Psoas muscle (tissue), 8 donors: ENCODE measurements at places on chromosomes 4 and X. TPM values are rescaled to one million over a fixed set of nuclear protein-coding genes. Genes with fewer than 3 reads are reported as not detected.
A peak's percentile ranks its signal among the peaks of the same experiment; 100 is the strongest.

DNA sequence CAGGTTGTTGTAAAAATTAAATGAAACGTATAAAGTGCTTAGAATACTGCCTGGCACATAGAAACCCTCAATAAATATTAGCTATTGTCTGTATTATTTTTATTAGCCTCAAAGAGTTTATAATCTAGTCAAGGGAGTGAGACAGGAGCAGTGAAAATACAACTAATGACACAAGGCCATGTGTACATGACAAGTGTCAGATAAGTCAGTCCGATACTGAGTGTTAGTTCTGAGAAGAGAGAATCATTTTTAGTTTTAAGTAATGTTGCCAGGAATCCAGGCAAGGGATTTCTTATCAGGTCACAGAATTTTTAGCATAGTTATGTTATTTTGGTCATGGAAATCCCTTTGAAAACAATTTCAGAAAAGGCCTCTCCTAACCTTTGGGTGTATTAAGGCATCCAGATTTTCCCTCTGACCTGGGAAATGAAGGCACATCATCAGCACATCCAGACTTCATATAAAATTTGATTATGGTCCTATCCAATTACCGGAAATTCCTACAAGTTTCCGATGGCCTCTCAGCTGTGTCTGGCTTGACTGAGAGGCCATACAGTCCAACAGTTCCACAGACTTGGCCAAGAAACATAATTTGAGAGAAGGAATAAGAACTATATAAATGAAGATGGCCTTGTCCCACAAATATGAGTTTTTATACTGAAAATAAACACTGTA, 35.7 kb downstream of the PPARGC1A start:
- DNase-seq: no peak

DNA sequence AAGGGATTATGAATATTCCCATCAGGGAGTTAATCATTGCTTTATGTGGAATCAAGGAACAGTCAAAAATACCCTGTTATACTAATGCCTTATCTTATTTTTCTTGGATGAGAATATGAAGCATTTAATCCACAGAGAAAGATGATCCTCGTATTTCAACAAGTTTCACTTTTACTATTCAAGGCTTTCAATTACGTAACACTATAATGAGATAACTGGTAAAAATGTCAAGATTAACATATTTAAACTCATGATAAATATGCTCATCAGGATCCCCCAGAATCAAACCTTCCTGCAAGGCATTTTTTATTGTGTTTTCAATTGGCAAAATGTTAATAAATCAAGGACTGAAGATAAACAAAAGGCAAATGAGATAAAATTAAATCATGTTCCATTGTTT, 5.1 kb downstream of the ZXDA start:
- no peak for DNase-seq

DNA sequence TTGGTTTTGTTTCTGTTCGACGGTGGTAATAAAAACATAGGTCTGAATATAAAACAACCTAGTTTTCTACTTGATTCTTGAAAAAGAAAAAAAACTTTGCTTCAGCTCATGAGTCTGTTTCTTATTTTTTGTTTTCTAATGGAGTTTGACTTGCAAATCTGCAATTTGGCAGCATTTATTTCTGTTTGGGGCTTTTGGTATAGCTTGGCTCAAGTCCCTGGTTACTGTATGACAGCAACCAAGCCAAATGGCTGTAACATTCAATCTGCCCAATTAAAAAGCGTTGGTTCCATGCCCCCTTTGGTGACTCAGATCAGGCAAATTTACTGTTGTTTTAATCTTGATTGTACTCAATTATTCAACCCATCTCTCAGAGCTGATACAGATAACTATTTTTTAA, 263.4 kb downstream of the GRIA3 start:
- DNase-seq: no peak

DCAF4L1 gene
- 1.1 TPM for polyA plus RNA-seq

DNA sequence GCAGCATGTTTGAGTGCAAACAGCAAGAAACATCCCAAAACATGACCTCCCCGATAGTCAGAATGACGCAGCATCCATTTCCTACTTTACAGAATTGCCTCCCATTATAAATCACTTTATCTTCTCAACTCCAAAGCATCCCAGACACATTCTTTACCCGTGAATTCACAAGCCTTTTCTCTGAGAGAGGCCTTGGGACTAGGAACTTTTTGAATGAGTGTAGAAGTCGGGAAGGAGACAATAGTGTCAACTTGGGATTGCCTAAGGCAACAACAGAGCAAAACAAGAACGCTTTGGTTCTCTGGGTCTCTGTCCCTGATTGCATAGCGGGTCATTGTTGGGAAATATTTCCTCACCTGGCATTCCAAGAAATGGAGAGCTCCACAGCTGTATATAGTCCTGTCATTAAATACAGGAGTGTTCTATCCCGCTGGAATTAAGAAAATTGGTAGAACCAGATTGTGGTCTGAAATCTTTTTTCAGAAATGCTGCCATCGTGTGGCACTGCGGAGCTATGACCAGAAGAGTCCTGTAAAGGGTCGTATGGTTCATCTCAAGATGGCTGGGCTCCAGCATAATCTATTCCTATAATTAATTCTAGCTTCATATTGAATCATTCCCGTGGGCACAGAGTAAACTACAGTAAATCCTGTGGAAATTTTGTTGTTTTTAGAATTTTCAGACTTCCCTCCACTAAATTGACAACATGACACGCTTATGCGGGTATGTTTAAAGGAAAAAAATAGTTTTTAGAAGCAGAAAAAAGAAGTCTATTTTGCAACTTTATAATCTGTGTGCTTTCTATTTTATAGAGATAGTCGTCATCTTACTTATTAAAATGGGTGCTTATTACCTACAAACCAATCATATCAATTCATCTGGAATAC, 2.0 kb upstream of the SPP1 start:
- DNase-seq: peak; percentile 35

GRCh38 chr4:31104577-31104976, 384.4 kb downstream of the PCDH7 start:
- DNase-seq: no peak

DNA sequence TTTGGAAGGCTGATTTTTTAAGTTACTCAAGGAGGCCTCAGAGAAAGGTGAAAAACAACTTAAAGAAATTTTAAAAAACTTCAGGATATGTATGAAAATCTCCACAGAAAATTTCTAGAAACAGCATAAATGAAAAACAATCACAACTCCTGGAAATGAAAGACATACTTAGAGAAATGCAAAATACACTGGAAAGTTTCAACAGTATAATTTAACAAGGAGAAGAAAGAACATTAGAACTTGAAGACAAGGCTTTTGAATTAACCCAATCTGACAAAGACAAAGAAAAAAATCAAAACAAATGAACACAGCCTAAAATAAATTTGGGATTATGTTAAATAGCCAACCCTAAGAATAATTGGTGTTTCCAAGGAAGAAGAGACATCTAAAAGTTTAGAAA, 300.5 kb downstream of the ANTXR2 start:
- DNase-seq: no peak

CFI gene
- 5.7 TPM for polyA plus RNA-seq

DNA sequence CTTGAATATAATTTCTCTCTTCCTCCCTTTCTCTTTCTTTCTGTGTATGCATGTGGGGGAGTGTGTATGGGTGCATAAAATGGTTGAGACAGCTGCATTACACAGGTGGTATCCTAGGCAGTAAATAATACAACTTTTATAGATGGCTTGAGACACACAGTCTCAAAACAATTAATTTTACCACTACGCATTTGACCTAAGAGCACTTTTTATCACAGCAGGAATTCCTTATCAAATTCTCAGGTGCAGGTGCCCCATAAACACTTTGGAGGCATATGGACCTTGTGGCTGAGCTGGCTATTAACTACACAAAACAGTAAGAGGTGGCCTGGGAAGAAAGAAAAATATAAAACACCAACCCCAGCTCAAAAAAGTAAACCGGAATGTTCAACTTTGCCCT, 91.3 kb downstream of the RASGEF1B start:
- no peak for DNase-seq

GRCh38 chr4:123317211-123317610, 79.4 kb upstream of the SPRY1 start:
- DNase-seq: no peak

NUDT10 gene
- 0.04 TPM for polyA plus RNA-seq

DNA sequence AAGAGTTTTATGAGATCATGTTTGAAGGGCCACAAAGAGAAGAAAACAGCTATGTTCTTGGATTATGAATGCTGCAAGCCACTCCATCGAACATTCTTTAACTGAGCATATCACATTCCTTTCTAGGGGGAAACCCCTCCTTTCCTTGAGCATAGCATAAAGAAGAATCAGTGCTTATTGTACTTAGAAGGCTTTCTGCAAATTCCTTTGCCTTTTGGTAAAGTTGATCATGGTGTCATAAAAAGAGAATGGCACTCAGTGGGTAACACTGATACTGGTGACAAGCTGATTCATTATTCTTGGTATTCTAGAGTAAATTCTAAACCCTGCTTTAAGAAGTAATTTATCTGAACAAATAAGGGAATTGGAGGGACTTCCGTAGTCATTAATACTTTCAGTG, 88.5 kb upstream of the GPR34 start:
- DNase-seq: no peak

GRCh38 chr4:114997576-114998247, 115.7 kb downstream of the NDST4 start:
- no peak for DNase-seq

- no peak for DNase-seq
Observed at GRCh38 chr4:73823760-73824159, 12.7 kb upstream of the CXCL6 start.

DNA sequence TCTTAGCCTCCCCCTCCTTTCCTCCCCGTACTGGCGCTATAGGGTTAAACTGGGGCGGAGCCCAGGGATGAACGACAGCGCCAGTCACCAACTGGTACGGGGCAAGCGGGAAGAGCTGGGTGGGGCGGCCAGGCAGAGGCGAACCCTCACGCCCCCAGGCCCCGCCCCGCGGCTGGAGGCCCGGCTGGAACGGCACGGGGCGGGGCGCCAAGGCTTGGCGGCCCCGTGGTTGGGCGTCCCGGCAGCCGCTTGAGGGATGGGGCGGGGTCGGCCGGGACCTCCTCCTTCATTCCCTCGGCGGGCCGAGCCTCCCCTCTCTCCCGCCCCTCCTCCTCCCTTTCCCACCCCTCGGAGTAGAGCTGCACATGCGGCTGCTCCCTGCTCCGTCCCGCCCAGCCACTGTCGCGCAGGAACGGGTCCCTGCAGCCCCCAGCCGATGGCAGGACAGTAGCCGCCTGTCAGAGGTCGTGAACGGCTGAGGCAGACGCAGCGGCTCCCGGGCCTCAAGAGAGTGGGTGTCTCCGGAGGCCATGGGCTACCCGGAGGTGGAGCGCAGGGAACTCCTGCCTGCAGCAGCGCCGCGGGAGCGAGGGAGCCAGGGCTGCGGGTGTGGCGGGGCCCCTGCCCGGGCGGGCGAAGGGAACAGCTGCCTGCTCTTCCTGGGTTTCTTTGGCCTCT, at the start of gene EDA:
EDA (plus strand) TSS at position 335 of the 678 bp plus-strand sequence.
- peak; percentile 88 for DNase-seq

UGT2B17 gene
- not detected for polyA plus RNA-seq

DNA sequence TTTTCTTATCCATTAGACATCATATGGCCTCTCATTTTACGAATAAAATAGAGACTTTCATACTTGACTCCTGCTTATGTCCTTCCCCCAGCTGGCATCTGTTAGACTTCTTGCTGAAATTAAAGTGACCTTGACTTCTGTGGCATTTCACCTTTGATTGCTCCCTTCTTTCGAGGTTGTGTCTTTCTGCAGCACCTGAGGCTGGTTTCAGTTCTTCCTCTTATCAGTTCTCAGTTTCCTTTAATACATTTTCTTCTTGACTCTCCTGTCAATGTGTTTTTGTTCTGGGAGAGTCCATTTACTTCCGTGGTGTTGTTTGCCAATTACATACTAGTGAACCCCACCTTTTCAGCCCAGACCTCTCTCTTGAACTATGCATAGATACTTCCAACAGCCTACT, 81.6 kb downstream of the RBPJ start:
- DNase-seq: no peak

DNA sequence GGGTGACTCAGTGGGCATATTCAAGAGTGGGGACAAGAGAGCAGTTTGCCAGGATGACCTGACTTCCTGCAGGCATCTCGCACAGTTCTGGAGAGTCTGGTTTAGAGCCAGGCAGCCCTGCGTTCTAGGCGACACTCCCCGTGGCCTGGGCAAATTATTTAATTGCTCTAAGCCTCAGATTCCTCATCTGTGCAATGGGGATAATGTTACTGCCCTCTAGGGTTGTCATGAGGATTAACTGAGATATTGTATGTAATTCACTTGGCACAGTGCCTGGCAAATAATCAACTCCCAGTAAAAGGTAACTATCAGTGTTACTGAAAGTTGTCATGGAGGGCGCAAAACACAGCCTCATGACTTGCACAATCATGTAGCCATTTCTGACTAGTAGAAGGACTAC, 48.8 kb upstream of the PITX2 start:
- DNase-seq: no peak

PAGE5 gene
- polyA plus RNA-seq: not detected

DNA sequence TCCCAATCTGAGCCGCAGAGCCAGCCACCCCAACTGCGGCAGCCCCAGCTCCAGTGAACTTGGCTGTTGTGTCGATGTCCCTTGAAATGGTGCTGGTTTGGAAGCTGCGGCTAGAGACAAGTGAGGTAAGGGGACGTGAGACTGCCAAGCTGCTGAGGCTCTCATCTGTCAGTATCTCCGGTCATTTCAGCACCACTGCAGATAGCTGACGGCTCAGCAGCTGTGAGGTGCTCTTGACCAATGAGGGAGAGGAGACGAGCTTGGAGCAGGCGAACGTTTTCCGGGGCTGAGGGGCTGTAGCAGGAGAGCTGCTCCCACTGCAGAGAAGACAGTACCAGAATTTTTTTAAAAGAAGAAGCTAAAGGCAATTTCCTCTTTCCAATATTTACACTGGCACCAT, 175.5 kb upstream of the CASK start:
- DNase-seq: no peak

DNA sequence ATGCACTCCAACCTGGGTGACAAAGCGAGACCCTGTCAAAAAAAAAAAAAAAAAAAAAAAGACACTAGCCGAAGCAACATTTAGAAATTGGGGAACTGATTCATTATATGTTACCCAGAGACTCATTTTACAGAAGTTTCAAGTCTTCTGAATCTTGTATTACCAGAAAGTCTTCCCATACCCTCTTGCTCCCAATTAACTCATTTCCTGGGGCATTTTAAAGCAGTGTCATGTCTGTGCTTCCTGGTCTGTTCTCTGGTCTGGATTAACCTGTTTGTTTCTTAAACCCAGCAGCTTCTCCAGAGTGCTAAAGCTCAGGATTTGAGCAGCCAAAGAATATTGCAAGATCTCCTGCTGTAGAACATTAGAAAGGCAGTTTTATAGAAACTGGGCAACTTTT, 43.7 kb downstream of the FRMPD3 start:
- DNase-seq: no peak

DNA sequence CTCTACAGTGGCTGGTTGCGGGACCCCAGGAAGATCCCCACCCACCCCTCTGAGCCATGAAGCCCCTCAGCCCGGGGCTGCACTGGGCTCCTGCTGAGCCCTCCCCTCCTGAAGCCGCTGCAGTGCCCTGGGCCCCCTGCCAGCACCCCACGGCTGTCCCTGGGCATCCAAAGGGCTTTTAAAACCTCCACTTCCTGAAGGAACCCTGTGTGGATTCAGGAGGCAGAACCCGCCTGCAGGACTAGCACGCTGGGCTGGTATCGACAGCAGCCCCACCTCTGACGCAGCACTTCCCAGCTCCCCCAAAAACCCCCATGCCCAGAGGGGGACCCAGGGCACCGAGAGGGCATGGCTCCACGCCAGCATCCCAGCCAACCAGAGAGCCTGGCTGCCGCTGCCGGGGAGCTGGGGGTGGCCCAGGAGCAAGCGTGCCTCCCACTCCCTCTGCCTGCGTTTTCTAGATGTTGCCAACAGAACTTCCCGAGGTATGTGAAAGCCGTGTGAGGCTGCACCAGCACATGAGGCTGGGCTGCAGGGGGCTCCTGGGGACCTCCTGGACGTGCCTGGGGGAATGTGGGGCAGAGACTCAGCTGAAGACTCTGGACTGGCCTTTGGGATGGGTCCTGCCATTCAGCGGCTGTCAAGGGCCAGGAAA, 6.3 kb downstream of the MXD4 start:
- peak; percentile 64 for DNase-seq
